ENCODE measurements at places on chromosomes 5 and 9.

DNA sequence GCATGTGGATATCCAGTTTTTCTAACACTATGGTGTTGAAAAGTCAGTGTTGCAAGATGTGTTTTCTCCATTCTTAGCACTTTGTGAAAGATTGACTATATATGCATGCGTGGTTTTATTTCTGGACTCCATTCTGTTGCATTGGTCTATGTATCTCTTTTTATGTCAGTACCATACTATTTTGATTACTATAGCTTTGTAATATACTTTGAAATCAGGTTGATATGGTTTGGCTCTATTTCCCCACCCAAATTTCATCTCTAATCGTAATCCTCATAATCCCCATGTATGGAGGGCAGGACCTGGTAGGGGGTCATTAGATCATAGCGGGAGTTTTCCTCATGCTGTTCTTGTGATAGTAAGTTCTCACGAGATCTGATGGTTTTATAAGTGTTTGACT, 6.5 kb downstream of the RIC1 start:
- H3K27ac ChIP-seq = no peak overlapping the region
- DNase-seq = no peak
- H3K36me3 ChIP-seq = peaks cover 2% of the 10 kb centered on the region
- no peak overlapping the region for H3K4me3 ChIP-seq

- H3K27me3 ChIP-seq = peaks cover 92% of the 10 kb centered on the region
- no peak overlapping the region for H3K27ac ChIP-seq
- H3K4me3 ChIP-seq = peak overlapping the region; percentile 49
- peaks cover 20% of the 10 kb centered on the region for H3K36me3 ChIP-seq
- DNase-seq = no peak
These were observed 63.7 kb downstream of the LMX1B start for GRCh38 chr9:126677188-126678084.

- no peaks in the 10 kb centered on the region for H3K36me3 ChIP-seq
- no peaks in the 10 kb centered on the region for H3K4me1 ChIP-seq
- no peak overlapping the region for H3K27ac ChIP-seq
These were observed 120.1 kb upstream of the LPAR1 start for GRCh38 chr9:111158363-111158762.

- no peak for DNase-seq
- no peaks in the 10 kb centered on the region for H3K36me3 ChIP-seq
- no peak overlapping the region for H3K27ac ChIP-seq
These were observed 170.4 kb upstream of the CDH6 start for GRCh38 chr5:31023105-31023504.
